ENCODE measurements at places on chromosomes 1 and 21.

DNA sequence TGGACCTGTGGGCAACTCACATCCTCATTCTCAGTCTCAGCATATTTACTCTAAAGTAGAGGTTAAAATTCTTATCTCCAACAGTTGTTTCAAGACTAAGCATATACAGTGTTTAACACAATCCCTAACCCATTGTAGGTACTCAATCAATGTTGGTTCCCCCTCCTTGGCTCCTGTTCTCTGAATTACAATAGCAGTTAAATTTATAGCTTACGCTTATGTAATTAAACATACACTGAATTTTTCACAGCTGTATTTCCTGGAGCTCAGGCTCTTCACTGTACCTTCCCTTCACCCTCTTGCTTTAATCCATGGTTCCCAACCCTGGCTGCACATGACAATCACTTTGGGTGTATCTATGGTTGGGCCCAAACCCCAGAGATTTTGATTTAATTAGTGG lies 89.4 kb downstream of the LPAR3 start:
- DNase-seq: no peak

DNA sequence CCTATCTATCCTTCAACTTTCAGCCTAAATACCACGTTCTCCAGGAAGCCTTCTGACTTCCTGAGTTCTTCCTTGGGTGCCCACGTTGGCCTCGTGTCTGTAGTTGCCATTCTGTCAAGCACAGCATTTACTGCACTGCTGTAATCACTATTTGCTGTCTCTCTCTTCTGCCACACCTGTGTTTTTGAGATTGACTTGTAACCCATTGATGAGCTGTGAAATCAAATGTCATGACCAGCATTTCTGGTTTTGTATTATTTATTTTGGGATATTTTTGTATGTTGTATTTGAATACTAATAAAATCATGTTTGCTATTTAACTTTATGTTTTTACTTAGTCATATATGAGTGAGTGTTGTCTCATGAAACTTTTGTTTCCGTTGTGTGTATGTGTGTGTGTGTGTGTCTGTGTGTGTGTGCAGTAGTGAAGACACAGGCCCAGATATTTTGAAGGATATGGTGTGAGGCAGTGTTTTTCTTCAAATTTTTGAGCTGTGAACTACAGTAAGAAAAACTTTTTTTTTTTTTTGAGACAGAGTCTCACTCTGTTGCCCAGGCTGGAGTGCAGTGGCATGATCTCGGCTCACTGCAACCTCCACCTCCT lies 126.2 kb upstream of the SERBP1 start:
- DNase-seq: no peak

GRCh38 chr1:167496797-167497619 lies 21.3 kb downstream of the CD247 start:
- DNase-seq: no peak

DNA sequence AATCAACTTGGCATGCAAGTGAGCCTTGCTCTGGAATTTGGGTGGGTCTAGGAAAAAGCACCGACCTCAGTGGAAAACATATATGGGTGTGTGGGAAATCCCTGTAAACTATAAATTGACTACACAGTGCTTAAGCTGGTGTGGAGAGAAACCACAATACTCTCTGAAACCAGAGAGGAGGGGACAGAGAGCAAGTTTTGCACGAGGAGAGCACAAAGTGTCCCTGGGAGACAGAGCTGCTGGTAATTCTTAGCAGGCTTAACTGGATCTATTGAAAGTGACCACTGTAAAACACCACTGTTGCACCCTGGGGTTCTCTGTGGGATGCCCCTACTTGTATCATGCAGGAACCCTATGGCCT lies 12.8 kb downstream of the KCNJ15 start:
- no peak for DNase-seq

- no peak for DNase-seq
Observed at GRCh38 chr1:81304187-81304586, 496.5 kb upstream of the ADGRL2 start.

DNA sequence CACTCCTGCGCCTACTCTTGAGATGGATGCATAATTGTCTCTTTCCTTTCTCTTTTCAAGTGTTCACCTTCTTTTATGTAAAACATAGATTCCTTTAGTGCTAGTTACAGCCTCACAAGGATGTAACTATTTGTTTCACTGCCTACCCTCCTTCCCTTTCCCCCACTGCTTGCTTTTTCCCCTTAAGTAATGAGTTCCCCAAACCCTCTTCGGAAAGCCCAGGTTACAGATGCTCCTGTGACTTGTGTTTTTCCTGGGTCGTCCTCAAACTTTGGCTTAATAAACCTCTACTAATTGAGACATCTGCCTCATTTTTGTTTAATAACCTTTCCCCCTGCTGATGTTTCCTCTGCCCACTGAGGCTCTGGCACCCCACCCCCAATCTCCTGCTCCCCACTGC lies 39.2 kb downstream of the C21orf91 start:
- no peak for DNase-seq

GRCh38 chr1:6221210-6221784 lies 14.5 kb downstream of the ICMT start:
- no peak for DNase-seq

DNA sequence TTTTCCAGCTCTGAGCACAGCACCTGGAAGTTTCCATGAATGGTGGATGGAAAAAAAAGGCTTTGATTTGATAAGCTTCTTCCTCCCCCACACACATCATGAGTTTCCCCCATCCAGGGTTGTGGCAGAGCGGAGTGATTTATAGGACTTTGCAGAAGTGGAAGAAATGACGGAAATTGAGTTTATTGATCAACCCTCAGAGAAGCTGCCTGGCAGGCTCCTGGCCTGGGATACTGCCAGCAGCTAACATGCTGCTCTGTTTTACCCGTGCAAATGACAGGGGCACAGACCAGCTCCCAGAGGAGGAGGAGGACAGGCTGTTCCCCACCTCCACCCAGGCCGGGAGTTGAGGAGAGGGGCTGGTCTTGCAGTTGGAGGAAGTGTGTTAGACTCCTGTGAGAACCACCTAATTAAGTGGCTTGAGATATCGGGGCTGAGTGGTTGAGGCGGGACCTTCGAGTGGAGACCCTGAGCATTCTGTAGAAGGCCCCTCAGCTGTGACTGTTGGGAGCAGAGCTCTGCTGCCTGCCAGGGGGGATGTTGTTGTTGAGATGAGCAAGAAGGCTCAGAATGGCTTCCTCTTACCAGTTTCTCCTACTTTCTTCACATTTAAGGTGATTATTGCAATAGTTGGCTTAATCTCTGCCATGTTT lies 21.8 kb downstream of the ADORA1 start:
- DNase-seq: no peak

DNA sequence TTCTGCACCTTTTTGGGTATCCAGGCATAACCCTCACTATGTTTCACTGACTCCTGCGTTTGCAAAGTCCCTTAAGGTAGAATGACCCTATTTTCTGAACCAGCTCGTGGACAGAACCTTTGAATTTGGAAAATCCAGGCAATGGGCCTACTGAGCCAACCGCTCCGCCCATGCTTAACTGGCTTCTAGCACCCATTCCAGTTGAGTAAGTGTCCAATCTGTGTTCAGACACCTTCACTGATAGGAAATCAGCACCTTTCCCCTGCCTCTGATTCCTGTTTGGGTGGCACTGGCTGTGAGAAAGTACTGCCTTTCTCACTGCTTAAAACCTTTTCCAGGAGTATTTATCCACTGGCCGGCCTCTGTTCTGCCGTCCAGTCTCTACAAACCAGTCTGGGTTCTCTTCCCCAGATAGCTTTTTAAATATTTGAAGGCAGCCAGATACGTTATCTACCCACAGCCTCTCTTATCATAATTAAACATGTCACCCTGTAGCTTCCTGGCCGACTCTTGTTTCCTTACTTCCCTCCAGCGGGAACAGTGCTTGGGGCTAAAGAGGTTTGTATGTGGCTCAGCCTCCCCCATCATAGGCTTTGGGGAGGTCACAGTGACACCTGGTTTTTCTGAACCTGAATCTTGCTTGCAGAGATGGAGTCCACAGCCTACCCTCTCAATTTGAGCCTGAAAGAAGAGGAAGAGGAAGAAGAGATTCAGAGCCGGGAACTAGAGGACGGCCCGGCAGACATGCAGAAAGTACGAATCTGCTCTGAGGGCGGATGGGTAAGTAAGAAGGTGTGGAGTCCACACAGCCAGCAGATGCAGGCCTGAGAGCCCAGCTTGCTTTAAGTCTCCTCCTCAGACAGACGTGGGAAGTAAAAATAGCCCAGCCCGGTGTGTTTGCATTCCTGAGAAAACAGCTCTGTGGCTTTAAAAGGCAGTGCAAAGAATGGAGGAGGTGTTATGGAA lies 1.3 kb downstream of the POGK start:
- DNase-seq: no peak

GRCh38 chr1:158554352-158554751 lies at the start of gene OR6Y1:
Gene OR6Y1 (minus strand): TSS chr1:158554405. CDS start chr1:158548105, 6,300 bp downstream.
- DNase-seq: no peak

DNA sequence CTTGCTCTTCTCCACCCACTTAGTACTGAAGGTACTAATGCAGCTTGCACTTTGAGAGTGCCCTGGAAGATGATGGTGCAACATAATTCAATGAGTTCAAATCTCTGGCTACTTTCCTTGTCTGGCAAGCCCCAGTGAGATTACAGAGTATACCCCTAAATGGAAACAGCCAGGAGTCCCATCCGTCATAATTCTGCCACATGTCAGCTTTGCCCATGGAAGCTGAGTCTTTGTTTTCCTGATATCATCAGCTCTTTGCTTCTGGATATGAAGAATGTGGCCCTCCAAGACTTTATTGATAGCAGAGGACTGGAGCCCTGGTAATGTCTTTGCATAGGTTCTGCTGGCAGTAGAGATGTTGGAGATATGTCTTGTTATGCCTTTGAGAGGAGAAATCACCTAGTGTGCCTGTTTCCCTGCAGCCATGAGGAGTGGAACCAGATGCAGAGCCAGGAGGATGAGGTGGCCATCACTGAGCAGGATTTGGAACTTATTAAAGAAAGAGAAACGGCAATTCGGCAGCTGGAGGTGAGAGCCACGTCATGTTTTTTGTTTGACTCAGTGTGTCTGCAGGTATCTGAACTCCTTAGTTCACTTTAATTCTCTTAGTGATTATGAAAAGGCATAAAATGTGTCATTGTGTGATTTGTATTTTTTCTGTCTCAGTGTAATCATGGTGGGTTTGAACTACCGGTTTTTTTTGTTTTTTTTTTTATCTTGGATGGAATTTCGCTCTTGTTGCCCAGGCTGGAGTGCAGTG lies 18.7 kb upstream of the PPP1R8 start:
- no peak for DNase-seq

- DNase-seq: no peak
Observed at GRCh38 chr1:186212568-186213224, 162.4 kb downstream of the TPR start.

GRCh38 chr1:1841575-1841995 lies 49.3 kb downstream of the GNB1 start:
- no peak for DNase-seq

DNA sequence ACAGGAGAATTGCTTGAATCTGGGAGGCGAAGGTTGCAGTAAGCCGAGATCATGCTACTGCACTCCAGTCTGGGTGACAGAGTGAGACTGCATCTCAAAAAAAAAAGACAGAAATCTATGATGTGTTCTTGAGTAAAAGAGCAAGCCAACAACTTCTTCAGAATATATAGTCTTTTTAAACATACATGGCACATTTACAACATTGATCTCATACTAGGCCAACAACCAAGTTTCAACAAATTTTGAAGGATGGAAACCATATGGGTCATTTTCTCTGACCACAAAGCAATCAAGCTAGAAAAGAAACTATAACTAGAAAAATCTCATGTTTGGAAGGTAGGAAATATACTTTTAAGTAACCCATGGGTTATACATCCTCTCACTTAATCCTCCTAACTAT lies 38.3 kb downstream of the PAFAH2 start:
- DNase-seq: no peak

DNA sequence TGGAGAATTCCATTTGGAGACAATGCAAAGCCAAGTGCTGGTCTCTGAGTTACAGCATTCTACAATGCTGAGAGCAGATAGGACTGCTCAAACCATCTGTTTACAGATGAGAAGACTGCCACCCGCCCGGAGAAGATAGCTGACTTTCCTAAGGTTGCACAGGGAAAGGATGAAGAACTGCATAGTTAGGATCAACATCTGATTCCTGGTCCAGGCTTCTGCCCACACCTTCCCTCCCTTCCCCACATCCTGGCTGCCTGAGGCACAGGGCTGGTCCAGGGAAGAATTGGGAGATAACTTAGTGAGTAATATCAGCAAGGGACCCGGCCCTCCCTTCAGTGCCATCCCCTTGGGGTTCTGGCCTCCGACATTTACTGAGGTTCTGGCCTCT lies 2.0 kb downstream of the SERINC2 start:
- no peak for DNase-seq

DNA sequence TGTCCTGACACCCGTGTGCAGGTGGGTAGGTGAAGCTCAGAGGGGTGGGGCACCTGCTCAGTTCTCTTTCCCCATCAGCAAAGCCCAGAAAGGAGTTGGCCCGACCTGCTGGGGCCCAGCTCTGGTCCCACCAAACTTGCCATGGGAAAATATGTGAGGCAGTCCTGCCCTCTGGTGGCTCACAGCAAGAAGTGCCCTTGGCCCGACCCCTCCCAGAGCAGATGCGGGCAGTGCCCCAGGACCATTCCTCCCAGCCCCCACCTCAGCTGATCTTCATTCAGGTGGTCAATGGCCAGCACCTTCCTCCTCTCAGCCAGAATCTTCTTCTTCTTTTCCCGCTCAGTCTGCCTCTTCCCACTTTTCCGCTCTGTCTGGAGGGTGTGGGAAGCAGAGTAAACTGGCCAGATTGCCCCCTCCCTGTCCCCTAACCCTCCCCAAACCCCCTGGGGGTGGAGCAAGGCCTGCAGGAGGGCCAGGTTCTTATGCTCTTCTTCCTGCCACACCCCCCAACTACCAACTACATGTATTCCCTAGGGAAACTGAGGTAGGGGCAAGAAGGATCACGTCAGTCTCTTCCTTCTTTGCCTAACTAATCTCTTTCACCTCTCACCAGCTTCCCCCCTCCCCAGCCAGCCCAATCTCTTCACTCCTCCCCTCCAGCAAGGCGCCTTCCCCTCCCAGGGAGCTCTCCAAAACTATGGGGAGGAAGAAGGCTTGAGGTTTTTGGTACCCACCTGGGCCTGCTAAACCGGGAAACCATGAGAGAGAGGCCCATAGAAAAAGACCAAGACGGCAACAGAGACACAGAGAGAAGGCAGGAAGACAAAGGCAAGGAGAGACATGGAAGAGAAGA lies 15.6 kb downstream of the TNNT2 start:
- DNase-seq: no peak

DNA sequence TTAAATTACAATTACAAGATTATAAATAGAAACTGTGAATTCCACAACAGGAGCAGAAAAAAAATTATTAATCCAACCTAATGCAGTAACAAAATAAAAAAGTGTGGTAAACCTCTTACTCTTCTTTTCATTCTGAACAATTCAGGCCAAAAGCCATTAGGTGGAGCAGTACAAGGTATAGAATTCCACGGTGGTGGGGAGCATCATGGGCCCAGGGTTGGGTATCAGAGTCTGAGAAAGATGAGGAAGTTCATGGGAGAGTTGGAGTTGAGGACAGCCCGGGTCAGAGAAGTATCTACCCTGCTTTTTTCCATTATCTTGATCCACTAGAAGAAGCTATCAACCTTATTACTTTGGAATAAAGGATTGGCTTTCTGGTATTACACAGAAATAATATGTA lies 586.9 kb downstream of the AGBL4 start:
- no peak for DNase-seq

- DNase-seq: no peak
Observed at GRCh38 chr1:110481968-110482623, 31.1 kb downstream of the PROK1 start.

All from activated CD4-positive, alpha-beta T cell treated with anti-CD3 and anti-CD28 coated beads, Interleukin-2, amount 50 U/mL, for 1 hour (primary cell).